A549 treated with Mapracorat at 1 μM for 4 hours (cell line): ENCODE measurements at places on chromosomes 3 and 15. TPM values are rescaled to one million over a fixed set of nuclear protein-coding genes. Genes with fewer than 3 reads are reported as not detected.

Gene CAV3
- not detected in 5 replicates for total RNA-seq

Gene ZDHHC19
- 0.29 to 0.38 TPM (median 0.34 TPM) in 3 of 5 replicates, not detected in the others for total RNA-seq

Gene TMEM158
- total RNA-seq, result 8.2 to 15.2 TPM (median 12.6 TPM) in 5 replicates

Gene SPTBN5
- 0.16 to 0.34 TPM (median 0.25 TPM) in 5 replicates for total RNA-seq

Gene DGKG
- 5.7 to 11.4 TPM (median 7.2 TPM) in 5 replicates for total RNA-seq

Gene GOLGA8M
- total RNA-seq, result 0.08 to 0.40 TPM in 2 of 5 replicates, not detected in the others

Gene SERINC4
- 0.07 to 0.08 TPM in 2 of 5 replicates, not detected in the others for total RNA-seq

Gene OR5K2
- total RNA-seq, result not detected in 5 replicates

Gene PARP6
- total RNA-seq, result 47.9 to 66.0 TPM (median 59.9 TPM) in 5 replicates

Gene CCDC13
- total RNA-seq, result 0.30 to 0.74 TPM (median 0.41 TPM) in 5 replicates

Gene PPARG
- total RNA-seq, result 38.8 to 42.6 TPM (median 41.4 TPM) in 5 replicates
